ENCODE measurements at places on chromosomes 11 and 22.

- DNase-seq, result no peak
Observed at GRCh38 chr22:39325392-39325932, 6.0 kb upstream of the RPL3 start.

DNA sequence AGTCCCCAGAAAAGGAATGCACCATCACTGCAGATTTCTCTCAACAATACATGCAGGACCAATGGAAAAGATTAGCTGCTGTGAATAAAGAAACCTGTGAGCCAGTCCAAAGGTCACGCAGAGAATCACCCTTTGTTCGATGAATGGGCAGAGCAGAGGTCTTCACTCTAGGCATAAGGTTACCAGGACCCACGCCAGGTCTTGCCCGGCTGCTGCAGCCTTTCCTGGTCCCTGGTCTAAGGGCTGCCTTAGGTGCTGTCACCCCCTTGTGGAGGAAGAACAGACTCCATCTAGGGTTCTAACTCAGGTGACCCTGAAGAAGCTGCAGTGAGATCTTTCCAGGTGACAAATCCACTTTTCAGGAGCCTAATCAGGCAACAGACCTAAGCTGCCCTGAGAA lies 29.0 kb upstream of the NAP1L4 start:
- no peak for DNase-seq

DNA sequence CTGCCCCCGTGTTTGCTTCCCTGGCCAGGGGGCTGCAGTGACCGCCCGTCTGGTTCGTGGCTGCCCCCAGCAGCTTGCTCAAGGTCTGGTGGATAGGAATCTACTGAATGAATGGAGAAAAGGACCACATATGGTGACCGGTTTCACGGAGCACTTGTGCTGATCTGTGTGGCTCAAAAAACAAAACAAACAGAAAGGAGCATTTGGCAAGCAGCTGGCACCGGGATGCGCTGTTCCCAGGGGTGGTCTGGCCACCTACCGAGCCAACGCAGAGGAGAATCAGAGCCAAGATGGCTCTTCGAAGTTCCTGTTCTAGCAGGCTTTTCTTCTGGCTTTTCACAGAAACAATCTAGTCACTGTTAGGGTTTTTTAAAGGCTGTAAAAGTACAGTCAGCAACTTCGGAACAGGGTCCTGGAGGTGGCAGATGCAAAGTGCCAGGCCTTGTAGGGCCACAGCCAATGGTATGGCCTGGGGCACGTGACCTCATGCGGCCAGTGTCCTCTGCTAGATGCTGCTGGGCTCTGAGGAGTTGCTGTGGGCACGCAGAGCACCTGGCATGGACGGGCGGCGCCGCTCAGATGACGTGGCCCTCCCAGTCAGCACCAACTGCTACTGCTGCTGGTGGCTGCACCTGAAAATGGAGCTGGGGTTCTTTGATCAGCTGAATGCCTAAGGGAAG lies 27.3 kb upstream of the PACSIN2 start:
- DNase-seq, result no peak

- DNase-seq, result no peak
Observed at GRCh38 chr11:120420572-120420971, 84.4 kb downstream of the ARHGEF12 start.

DNA sequence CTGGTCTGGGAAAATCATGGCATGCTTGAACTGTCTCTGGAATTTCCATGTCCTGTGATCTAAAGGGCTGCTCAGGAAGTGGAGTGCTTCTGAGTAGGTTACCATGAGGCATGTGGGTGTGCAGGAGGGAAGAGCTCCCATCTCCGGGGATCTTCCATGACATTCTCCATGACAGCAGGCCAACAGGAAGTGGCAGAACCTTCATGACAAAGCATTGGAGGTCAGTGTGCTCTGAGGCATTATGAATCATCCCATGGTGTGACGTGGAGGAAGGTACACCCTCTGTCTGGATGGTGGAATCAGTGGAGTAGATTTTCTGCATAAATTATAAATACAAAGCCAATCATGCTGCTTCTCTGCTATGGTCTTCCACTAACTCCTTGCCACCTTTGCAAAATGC lies 139.6 kb upstream of the E2F8 start:
- no peak for DNase-seq

DNA sequence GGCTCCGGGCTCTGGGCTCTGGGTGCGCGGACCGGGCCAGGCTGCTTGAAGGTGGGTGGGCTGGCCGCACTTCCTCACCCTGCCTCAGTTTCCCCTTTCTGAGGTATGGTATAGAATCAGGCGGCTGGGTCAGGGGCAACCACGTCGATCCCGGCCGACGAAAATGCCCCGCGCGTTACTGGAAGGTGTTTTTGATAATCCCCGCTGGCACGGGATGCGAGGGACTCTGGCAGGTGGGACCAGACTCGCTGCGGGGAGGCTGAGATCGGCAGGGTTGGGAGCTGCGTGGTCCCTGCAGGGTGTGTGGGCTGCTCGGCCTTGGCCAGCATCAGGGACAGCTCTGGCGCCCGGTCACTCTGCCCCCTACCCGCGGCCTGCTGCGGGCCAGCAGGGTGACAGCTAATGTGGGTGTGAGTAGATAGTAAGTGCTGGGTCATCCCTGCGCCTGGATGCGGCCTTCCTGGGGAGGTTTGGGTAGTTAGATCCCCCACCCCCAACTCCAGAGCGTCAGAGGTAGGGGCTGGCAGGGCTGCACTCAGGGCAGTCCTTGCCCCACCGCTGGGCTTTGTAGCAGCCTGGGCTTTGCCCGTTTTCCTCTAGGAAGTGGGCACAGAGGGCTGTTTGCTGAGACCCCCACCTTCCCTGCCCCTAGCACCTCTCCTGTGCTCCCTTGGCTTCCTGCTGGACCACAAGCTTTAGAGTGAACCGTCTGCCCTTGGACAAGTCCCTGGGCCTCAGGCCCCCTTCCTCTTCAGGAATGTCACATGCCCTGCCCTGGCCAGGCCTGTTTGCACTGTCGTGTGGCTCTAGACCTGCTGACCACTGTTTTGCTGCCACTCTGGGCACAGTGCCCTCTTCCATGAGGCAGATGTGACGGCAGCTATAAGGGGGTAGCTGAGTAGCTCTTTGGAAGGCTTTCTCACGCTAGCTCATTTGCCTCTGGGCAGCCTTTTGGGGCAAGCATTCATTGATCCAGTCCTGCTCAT lies 579 bp downstream of the TANGO2 start:
- no peak for DNase-seq

DNA sequence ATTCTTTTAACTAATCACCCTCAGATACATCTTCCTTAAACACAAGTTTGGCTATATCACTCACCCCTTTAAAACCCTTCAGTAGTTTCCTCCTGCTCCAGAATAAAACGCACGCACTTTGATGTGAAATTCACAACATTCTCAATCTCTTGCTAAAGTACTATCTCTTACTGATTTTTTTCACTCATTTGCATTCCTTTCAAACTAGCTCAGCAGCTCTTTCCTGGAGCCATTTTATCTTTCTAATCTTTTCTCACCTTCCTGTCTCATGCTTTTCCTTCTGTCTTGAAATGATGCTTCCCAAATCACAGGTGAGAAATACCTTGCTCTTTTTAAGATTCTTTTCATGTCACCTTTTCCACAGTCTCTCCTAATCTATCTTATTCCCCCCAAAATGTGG lies 1074.4 kb downstream of the DLG2 start:
- DNase-seq, result no peak

GRCh38 chr22:19522190-19522880 lies 1.9 kb downstream of the CLDN5 start:
- DNase-seq, result no peak

DNA sequence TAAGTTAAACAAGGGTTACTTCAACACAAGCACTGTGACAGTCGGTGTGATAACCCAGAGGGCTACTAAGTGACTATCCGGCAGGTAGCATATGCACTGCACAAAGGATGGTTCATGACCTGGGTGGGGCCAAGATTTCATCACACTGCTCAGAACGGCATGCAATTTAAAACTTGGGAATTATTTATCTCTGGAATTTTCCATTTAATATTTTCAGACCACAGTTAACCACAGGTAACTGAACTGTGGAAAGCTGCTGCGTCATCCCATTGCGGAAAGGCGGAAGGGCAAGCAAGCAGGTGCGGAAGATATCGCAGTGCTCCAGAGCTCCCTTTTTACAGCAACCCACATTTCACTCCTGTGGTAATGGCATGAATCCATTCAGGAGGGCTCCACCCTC lies 540.8 kb downstream of the INSC start:
- DNase-seq, result no peak

Measured in GM12892 (cell line).